Myocyte (in vitro differentiated cells): ENCODE measurements at places on chromosomes 13 and 19. TPM values are rescaled to one million over a fixed set of nuclear protein-coding genes. Genes with fewer than 3 reads are reported as not detected.

B3GNT8 gene
- total RNA-seq, result not detected in 2 replicates

DNA sequence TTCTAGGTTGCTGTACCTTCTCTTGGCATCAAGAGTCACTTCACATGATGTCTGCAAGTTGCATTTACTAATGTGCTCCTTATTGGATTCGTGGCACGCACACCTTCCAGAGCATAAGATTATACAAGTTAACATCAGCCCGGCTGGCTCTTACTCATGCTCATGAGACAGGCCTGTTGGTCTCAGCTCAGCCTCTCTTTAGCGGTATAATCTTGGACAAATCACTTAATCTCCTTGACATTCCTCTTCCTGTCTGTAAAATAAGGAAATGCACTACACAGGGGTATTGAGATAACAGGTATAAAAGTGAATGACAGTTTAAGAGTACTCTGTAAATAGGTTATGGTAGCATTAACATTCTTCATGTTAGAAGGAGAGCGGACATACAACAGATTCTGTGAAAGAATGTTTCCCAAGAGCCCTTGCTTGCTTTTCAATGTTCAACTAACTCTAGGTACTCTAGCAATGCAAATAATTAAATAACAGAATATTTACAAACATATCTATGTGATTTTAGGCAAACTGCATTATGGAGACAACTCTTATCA, 181.1 kb downstream of the FGF14 start:
- no peak for DNase-seq

GRCh38 chr13:100835695-100836094, 161.1 kb upstream of the TMTC4 start:
- no peak for DNase-seq

GRCh38 chr13:74554569-74555275, 420.5 kb upstream of the KLF12 start:
- no peak for DNase-seq
